Transverse colon (tissue), 4 donors: ENCODE measurements at places on chromosomes 7 and 10. TPM values are rescaled to one million over a fixed set of nuclear protein-coding genes. Genes with fewer than 3 reads are reported as not detected.

Gene HOGA1
- not detected for total RNA-seq

Gene C10orf67
- total RNA-seq: not detected

Gene AMZ1
- total RNA-seq: not detected

Gene GNGT1
- not detected for total RNA-seq

Gene SLC26A3
- total RNA-seq: 3,779 TPM

Gene TBRG4
- 110 TPM for total RNA-seq

Gene ZNF117
- total RNA-seq: 2.2 TPM

Gene SH2D4B
- not detected for total RNA-seq

Gene CLRN3
- total RNA-seq: 104 TPM

Gene CYP26C1
- total RNA-seq: not detected

Gene NME8
- not detected for total RNA-seq

Gene ANXA8
- not detected for total RNA-seq

Gene HOXA4
- 42.4 TPM for total RNA-seq

Gene OR13A1
- not detected for total RNA-seq

Gene ZNF727
- not detected for total RNA-seq

Gene GLI3
- 4.6 TPM for total RNA-seq

Gene SPAG6
- total RNA-seq: not detected

Gene WDR86
- 7.0 TPM for total RNA-seq

Gene UNC5B
- total RNA-seq: 12.3 TPM

Gene SPDYE6
- total RNA-seq: not detected

Gene ENTPD1
- 16.0 TPM for total RNA-seq

Gene GALNT17
- 6.6 TPM for total RNA-seq

Gene DNA2
- total RNA-seq: 1.6 TPM

Gene RNF32
- 2.3 TPM for total RNA-seq

Gene ITPRID1
- 5.9 TPM for total RNA-seq

Gene CYTH3
- total RNA-seq: 22.7 TPM

Gene FAM13C
- total RNA-seq: 6.2 TPM

Gene ERVW-1
- not detected for total RNA-seq

Gene RPS24
- 1,900 TPM for total RNA-seq

Gene SEMA3E
- total RNA-seq: 1.4 TPM

Gene SPDYE2
- total RNA-seq: not detected

Gene PRXL2A
- total RNA-seq: 21.7 TPM
